ENCODE measurements at places on chromosomes 16 and 17.

DNA sequence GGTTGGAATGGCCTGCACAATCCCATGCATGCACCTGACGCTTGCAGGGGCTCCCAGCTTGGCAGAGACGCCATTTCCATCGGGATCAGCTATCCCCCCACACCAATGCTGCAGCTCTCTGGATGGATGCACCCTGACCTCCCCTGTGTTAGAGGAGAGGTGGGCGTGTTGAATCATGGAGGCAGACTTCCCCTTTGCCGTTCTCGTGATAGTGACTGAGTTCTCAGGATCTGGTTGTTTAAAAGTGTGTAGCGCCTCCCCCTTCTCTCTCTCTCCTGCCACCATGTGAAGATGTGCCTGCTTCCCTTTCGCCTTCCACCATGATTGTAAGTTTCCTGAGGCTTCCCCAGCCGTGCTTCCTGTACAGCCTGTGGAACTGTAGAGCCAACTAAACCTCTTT lies 17.8 kb upstream of the KCNH6 start:
- DNase-seq, result no peak

- DNase-seq, result no peak
These were observed 376.3 kb downstream of the CNTNAP4 start for GRCh38 chr16:76653390-76654026.

- no peak for DNase-seq
These were observed 13.9 kb downstream of the RECQL5 start for GRCh38 chr17:75652934-75653549.

DNA sequence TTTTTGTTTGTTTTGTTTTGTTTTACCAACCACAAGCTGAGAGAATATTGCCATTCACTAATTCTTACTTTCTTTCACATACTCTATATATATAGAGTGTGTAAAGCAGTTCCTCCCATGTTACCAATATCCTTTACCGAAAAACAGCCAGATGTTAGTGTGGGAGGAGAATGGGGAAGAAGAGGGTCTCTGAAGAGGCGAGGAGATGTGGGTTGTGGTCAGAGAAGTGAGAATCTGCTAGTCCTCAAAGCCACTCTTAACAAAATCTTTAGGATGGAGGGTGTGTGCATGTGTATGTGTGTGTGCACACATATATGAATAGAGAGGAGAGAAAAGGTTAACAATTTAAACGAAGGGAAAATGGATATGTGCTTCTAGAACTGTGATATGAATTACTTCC lies 80.6 kb downstream of the TUBD1 start:
- no peak for DNase-seq

GRCh38 chr17:4559966-4560365 lies 411 bp downstream of the GGT6 start:
- no peak for DNase-seq

- no peak for DNase-seq
These were observed 9.4 kb downstream of the KIAA0513 start for GRCh38 chr16:85037050-85037410.

DNA sequence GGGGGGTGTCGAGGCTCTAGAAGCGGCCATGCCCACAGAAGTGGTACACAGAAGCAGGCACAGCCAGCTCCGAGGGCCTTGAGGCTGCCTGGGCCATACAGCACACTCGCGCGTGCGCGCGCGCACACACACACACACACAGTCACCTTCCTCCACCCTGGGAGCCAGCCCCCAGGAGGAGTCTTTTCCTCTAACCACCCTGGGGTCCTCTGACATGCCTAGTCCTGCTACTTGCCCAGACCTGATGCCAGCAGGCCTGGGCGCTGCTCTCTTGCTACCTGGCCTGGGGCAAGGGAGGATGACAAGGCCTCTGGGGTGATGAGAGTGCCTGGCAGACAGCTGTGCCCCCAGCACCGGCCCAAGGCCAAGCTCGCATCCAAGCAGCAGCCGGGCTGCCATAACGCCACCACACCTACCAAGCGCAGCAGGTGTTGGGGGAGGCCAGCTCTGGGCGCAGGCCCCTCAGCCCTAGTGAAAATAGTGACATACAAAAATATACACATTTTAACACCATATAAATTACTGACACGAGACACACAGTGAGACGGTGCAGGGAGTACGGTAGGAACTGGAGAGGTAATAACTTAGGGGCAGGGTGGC lies 41.1 kb downstream of the TSC2 start:
- no peak for DNase-seq
